Right lung (tissue), 10 donors: ENCODE measurements at places on chromosomes 12 and 14. TPM values are rescaled to one million over a fixed set of nuclear protein-coding genes. Genes with fewer than 3 reads are reported as not detected.

CACNA2D4 gene
- polyA plus RNA-seq = 2.4 TPM

GALNT16 gene
- 4.4 TPM for polyA plus RNA-seq

TC2N gene
- 30.5 TPM for polyA plus RNA-seq

TTC7B gene
- 41.5 TPM for polyA plus RNA-seq

ASPG gene
- polyA plus RNA-seq = 15.8 TPM

FOXN4 gene
- 1.1 TPM for polyA plus RNA-seq

TMBIM4 gene
- 149 TPM for polyA plus RNA-seq

KRT74 gene
- not detected for polyA plus RNA-seq

POTEG gene
- not detected for polyA plus RNA-seq

SLC41A2 gene
- 3.1 TPM for polyA plus RNA-seq

GPR84 gene
- polyA plus RNA-seq = 0.22 TPM

POTEM gene
- polyA plus RNA-seq = not detected

BLOC1S1 gene
- 73.1 TPM for polyA plus RNA-seq

KLHL33 gene
- polyA plus RNA-seq = 0.26 TPM

CAPS2 gene
- polyA plus RNA-seq = 10.1 TPM

TPH2 gene
- polyA plus RNA-seq = 0.24 TPM

HOXC9 gene
- polyA plus RNA-seq = 0.32 TPM

DNA sequence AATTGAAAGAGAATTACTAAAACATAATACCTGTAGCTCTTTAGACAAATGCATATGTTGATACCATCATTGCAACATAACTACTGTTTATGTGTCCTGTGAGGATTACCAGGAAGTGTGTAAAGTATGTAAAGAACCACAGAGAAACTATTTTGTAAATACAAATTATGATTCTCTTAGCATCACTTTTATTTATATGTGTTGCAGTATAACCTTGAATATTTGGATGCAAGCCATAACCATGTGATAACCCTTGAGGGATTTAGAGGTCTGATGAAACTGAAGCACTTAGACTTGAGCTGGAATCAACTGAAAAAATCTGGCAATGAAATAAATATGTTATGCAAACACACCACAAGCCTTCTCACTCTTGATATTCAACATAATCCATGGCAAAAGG lies 77.5 kb downstream of the LRRC9 start:
- DNase-seq = no peak

- no peak for DNase-seq
These were observed 20.6 kb downstream of the PKP2 start for GRCh38 chr12:32876004-32876403.

- no peak for DNase-seq
These were observed 458.9 kb upstream of the PDE3A start for GRCh38 chr12:19909418-19909817.

GRCh38 chr14:59331217-59331616 lies 134.0 kb downstream of the GPR135 start:
- no peak for DNase-seq

DNA sequence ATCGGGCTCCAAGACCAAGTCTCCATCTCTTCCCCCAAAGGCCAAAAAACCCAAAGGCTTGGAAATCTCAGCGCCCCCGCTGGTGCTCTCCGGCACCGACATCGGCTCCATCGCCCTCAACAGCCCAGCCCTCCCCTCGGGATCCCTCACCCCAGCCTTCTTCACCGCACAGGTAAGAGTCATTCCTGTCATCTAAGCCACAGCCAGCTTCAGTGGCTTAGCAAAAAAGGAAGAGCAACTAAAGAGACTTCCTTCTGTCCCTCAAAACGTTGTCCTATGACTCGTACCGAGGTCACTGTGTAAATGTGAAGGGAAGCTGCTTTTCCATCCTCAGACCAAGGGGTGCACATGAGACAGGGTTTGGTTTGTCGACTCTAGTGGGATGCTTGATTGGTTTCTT lies 53.4 kb downstream of the ELK3 start:
- no peak for DNase-seq

GRCh38 chr14:91103116-91103515 lies 10.8 kb upstream of the DGLUCY start:
- no peak for DNase-seq

GRCh38 chr12:2523844-2524243 lies 270.9 kb upstream of the FKBP4 start:
- no peak for DNase-seq

GRCh38 chr14:46381674-46382073 lies 269.9 kb downstream of the RPL10L start:
- DNase-seq = no peak

- DNase-seq = no peak
These were observed 50.8 kb upstream of the PIWIL1 start for GRCh38 chr12:130286741-130287440.

GRCh38 chr12:3752096-3752709 lies 706 bp downstream of the CRACR2A start:
- DNase-seq = peak; percentile 16

DNA sequence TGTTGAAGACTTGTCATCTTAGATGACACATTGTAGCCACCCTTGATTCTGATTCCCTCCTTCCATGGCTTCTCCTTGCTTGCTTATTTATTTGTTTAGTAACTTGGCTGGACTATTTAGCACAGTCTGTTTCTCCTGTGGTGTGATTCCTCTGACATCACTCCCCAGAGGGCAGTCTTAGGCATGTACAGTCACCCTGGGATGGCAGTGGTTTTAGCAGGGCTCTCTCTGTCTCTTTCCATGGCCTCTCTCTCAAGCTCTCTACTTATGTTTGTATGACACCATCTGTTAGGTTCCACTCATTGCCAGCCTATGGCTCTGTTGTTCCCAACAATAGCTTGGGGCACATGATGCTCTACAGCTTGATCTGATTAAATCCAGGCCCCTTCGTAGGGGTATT lies 158.3 kb downstream of the ADGRD1 start:
- DNase-seq = no peak

DNA sequence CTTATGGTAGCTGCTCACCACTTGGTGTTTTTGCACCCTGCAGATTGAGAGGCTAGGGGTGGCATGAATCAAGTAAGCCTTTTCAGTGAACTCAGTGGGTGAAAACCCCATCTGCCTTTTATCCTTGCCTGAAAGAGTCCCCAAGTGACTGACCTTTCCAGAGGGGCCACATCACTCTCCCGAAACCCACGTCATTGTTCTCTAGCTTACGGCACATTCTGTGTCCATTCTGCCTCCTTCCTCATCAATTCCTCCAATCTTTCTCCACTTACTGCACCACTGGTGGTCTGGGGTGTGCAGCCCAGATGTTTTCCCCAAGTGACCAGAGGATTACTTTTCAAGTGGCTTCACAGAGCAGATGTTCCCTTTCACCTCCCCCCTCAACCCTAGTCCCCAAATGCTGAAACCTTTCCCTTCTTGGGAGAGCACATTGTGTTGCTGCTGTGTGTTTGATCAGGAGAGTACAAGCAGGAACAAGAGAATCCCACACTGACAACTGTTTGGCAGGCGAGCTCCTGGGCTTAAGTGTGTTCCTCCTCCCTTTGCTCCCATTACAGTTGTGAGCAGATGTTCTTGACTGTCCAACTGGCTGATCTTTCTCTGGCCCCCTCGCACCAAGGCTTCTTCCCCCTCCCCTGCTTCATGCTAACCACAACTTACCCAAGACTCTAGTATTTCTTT lies 138.0 kb upstream of the IGF1 start:
- DNase-seq = no peak

GRCh38 chr14:76710056-76711010 lies 50.9 kb upstream of the VASH1 start:
- DNase-seq = peak; percentile 27

DNA sequence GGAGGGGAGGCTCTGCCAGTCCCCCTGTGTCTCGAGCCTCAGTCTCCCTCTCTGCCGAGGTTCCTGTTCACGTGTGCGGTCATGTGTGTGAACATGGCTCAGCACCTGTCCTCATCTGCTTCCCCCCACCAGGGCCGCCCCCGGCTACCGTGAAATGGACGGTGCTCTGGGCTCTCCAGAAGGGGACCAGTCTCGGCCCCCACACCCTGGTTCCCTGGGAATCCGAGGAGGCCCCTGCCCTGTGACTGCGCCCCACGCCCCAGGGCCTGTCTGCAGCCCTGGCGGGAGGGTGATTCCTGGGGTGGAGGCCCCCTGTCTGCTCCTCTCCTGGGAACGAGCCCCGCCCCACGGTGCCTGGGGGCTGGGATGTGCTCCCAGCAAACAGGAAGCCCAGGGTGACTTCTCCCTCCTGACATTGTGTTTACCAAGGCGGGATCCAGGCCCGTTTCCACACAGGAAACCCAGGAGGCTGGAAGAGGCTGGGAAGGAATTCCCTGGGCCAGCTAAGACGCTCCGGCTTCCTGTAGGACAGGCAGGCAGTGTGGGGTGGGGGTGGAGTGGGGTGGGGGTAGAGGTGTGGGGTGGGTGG lies 46.6 kb downstream of the KIF26A start:
- DNase-seq = no peak

GRCh38 chr12:98939350-98939749 lies 294.3 kb downstream of the APAF1 start:
- DNase-seq = peak; percentile 15

DNA sequence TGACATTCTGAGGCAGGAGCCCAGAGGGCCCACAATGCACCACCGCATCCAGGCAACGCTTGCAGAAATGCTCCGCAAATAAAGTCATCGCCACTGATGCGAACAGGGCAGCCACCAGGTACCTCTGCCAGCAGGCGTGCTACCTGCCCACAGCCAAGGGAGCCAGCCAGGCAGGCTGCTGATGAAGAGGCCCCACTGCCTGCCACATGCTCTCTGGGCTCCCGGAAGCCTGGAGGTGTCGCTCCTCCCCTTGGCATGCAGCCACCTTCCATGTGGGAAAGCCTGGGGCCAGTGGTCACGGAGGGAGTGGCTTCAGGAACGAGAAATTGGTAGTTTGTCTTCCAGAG lies 14.7 kb downstream of the GPR132 start:
- DNase-seq = no peak

GRCh38 chr12:64459394-64459891 lies 7.5 kb downstream of the TBK1 start:
- no peak for DNase-seq
